ENCODE measurements at places on chromosomes 6 and 20.

- no peak for DNase-seq
These were observed 87.7 kb downstream of the TRMT6 start for GRCh38 chr20:5862703-5863039.

- DNase-seq, result no peak
These were observed 164.2 kb upstream of the TNFAIP3 start for GRCh38 chr6:137702791-137703424.

DNA sequence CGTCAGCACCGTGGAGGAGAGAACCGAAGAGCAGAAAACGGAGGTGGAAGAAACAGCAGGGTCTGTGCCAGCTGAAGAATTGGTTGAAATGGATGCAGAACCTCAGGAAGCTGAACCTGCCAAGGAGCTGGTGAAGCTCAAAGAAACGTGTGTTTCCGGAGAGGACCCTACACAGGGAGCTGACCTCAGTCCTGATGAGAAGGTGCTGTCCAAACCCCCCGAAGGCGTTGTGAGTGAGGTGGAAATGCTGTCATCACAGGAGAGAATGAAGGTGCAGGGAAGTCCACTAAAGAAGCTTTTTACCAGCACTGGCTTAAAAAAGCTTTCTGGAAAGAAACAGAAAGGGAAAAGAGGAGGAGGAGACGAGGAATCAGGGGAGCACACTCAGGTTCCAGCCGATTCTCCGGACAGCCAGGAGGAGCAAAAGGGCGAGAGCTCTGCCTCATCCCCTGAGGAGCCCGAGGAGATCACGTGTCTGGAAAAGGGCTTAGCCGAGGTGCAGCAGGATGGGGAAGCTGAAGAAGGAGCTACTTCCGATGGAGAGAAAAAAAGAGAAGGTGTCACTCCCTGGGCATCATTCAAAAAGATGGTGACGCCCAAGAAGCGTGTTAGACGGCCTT, 41.6 kb downstream of the ZBTB2 start:
- no peak for DNase-seq

DNA sequence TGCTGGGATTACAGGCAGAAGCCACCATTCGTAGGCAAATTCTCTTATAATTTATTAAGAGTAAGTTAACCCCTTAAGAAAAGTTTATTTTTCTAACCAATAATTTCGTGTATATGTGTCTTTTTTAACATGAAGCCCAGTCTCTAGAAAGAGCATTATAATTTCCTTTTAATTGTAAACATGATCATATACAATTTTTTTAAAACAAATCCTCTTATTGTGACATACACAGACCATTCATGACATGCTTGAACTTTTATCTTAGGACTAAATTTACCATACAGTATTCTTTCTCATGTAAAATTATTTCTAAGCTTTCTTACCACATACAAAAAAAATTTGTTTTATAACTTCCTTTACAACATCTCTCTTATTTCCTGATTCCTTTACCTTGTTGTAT, 6.7 kb downstream of the ACOT13 start:
- peak; percentile 10 for DNase-seq

DNA sequence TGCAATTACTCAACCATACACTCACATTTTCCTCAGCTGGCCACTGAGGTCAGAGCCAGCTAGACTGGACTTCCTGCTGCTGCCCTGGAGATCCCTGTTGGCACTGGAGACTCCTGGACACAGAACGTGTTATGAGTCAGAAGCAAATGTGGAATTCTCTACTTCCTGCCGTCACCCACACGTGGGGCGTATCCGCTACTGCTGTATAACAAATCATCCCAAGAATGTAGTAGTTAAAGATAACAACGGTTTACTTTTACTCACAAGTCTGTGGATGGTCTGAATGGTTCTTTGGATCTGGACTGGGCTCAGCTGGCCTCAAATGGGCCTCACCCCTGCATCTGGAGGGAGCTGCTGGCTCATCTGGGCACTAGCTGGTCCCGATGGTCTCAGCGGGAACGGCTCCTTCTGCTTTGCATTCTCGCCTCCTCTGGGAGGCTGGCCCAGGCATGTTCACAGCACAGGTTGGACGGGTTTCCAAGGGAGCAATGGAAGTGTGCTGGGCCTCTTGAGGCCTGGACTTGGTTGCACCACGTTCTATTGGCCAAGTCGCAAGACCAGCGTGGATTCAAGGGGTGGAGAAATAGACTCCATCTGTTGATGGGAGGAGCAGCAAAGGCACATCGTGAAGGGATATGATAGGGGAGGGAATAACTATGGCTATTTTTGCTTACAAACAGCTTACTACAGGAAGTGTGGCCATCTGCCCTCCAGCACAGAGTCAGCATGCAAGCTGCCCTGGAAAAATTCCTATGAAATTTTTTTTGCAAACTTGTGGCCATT, 118.5 kb downstream of the SNX5 start:
- DNase-seq, result no peak

DNA sequence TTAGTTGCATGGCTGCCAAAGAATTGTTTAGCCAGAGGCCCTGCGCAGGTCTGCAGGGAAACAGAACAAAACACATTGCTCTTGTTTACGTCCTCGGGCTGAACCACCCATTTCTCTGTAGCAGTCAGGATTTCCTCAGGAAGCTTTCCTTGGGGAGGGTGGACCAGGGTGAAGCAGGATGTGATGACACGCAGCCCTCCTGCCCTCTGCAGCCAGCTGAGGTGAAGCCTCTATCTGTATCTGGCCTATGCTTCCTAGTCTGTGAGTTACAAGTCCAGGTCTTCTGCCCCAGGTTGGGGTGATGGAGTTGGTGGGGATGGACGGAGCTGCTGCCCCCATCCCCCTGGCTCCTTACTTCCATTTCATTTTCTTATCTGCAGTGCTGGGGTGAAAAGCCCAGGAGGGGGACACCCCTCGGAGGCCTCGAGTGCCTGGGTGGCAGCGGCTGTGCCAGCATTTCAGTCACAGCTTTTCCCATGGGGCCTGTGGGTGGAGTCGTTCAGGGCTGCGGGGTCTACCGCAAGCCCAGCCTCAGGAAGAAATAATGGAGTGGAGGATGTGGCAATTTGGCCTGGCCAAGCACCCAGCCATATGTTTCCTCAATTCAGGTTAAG, 24.9 kb downstream of the SASH1 start:
- peak; percentile 5 for DNase-seq

DNA sequence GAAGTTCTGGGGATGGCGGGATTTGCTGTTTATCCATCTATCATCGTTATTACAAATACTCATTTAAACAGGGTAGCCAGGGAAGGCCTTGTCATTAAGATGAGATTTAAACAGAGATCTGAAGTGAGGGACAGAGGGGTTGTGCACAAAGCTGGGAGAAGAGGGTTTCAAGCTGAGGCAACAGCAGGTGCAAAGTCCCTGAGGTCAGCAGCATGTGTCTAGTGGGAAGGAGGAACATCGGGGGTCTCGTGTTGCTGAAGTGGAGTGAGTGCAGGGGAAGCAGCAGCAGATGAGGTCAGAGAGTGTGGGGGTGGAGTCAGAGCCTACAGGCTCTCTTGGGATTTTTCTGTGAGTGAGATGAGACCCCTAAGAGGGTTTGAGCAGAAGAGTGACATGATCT, 52.0 kb downstream of the CDH22 start:
- DNase-seq, result no peak
